Activated T-helper 1 cell treated with Interleukin-2 at 50 U/mL for 16 hours (primary cell): ENCODE measurements at places on chromosomes 16 and 17.

DNA sequence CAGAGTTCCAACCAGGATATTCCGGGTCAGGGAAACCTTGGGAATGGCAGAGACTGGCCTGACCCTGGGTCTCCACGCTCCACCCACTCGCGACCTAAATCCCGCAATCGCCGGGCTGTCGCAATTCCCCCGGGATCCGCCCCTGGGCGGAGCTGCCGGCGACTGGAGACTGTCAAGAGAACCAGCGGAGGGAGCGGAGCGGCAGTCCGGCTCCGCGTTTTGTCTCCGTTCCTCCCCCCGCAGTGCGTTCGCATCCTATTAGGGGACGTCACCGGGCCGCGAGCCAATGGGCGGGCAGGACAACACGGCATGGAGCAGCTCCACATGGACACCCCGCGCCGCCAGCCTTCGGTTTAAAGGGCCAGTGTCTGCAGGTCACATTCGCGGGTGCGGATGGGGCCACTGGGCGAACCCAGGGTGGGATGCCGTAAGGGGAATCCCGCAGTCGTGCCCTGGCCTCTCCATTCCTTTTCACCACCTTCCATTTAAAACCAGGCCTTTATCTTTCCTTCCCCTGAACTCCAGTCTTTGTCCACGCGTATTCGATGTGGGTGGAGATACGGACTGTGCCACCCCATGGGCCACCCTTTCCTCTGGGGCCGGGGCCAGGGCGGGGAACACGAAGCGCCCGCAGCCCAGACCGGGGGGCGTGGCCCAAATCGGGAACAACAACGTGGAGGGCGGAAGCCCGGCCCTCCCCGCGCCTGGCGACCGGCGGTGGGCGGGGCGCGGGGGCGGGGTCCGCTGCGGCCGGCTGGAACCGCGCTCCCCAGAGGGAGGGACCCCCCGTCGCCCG lies 764 bp upstream of the MNT start:
- peak; percentile 99 for DNase-seq

DNA sequence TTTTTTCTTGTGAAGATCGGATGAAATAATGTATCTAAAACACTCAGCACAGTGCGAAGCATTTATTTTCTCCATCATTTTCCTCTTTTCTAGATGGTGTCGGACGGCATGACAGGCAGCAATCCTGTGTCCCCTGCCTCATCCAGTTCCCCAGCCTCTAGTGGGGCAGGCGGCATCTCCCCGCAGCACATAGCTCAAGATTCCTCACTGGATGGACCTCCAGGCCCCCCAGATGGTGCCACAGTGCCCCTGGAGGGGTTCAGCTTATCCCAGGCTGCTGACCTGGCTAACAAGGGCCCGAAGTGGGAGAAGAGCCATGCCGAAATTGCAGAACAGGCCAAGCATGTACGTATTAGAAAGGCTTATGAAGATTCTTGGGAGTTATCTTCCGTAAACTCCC lies 5.0 kb downstream of the SRCAP start:
- DNase-seq = no peak

DNA sequence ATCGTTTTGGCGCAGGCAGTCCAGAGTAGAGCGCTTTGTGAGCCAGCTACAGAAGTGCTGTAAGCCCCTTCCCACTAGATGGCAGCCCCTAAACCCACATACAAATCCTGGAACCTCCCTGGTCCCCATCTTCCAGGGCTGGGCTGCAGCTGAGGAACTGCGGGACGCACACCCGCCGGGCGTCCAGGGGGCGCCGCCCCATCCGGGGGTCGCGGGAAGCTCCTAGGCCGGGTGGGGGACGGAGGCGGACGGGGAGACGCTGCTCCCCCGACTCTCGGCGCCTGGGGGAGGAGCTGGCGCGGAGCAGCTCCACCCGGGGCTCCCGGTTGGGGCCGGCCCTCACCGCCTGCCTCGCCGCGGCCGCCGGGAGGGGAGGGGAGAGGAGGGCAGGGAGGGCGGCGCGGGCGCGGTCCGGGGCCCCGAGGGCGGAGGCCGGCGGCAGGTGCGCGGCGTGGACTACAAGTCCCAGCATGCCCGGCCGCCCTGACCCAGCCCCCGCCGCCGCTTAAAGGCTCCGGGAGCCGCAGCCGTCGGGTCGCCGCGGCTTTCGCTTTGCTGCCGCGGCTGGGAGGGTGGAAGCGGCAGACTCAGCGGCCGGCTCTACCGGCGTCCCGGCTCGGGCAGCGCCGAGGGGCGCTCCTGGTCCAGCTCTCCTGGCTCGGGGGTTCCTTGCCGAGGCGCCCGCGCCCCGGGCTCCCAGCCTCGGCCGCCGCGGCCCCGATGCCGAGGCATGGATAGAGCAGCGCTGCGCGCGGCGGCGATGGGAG lies at the start of gene KSR1:
Gene KSR1 (plus strand): TSS at position 535 of the 767 bp plus-strand sequence. CDS start 196 bp downstream, at position 731.
- peak; percentile 74 for DNase-seq

GRCh38 chr17:75428543-75429469 lies 23.3 kb upstream of the GRB2 start:
- no peak for DNase-seq

DNA sequence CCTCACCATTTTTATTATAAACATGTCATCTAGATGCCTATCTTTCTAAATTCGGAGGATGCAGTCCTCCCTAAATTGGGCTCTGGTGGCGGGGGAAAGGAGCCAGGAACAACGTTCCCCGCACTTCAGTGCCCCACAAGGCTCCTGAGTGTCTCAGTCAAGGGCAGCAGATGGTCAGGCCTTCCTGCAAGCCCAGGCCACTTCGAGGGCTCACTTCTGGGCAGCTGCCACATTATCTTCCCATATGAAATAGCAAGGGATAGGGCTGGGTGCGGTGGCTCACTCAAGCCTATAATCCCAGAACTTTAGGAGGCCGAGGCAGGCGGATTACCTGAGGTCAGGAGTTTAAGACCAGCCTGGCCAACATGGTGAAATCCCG lies 32.3 kb downstream of the FBXO31 start:
- DNase-seq = no peak

DNA sequence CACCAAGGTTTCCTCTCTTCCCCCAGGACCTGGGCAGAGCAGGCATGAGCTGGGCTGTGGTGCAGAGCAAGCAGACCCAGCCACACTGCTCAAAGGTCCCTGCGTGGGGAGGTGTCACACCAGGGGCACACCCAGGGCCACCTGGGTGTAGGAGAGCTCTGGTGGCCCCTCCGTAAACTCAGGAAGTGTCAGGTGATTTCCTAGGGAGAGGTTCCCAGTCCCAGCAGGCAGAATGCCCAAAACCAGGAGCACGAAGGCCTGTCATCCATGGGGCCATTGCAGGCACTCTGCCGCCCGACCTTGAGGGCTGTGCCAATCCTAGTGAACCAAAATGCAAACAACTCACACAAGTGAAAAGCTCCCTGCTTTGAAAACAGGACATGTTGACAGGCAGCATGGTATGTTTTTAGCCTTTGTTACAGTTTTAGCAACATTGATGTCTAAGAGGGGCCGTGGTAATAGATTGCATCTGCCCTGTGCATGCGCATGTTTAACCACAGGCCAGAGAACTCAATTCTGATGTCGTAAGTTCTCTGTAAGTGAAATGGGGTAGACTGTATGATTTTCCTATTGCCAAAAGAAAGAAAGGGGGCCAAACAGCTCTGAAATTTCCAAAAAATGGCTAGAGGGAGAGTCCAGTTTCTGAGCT lies 21.3 kb downstream of the CIBAR2 start:
- no peak for DNase-seq

- no peak for DNase-seq
These were observed 466.5 kb upstream of the MAF start for GRCh38 chr16:80066805-80067580.

- no peak for DNase-seq
These were observed 5.9 kb downstream of the DNAH17 start for GRCh38 chr17:78571329-78571728.

GRCh38 chr16:86243123-86243473 lies 267.2 kb upstream of the FOXF1 start:
- no peak for DNase-seq

GRCh38 chr16:4648917-4649316 lies 24.3 kb downstream of the MGRN1 start:
- no peak for DNase-seq

GRCh38 chr17:44959821-44960531 lies 8.1 kb downstream of the C1QL1 start:
- no peak for DNase-seq

- DNase-seq = no peak
These were observed 19.7 kb upstream of the TEX2 start for GRCh38 chr17:64282753-64283080.

GRCh38 chr16:79218351-79218750 lies 382.2 kb downstream of the MAF start:
- DNase-seq = no peak

DNA sequence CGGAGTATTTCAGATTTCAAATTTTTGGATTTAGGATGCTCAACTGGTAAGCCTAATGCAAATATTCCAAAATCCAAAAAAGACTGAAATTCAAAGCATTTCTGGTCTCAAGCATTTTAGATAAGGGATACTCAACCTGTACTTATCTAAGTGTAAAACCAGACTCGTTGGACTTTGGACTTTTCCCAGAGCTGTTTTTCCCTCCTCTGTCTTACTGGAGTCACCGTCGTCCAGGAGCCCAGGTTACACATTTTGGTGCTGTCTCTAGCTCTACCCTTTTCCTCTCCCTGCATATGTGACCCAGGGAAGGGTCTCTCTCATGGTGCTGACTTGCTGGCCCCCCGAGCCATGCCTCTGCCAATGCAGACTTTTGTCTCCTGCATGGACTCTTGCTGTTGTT lies 46.0 kb upstream of the MMP2 start:
- DNase-seq = no peak

GRCh38 chr17:61456688-61457225 lies 4.5 kb downstream of the TBX4 start:
- DNase-seq = no peak

DNA sequence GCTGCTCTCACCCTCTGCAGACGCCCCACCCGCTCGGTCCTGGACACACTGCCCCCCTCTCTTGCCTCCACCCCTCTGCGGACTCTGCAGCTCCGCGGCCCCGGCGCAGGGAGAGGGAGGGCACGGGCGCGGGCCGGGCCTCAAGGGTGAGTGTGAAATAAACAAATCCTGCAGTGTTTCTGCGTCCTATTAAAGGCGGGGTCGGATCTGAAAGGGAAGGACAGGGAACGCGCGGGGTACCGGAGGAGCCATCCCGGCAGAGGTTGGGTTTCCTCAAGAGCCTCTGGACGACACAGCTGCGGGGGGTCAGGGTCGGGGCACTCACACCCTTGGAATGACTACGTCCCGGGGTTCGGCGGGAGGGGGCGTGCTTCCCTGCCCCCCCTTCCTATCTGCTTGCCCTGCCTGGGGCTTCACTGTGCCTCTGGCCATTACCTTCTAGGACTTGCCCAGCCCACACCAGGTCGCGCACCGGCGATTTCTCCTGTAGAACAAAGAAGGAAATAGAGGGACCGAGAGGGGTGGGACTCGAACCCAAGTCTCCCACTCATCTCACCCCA lies 466 bp upstream of the HSF4 start:
- no peak for DNase-seq

DNA sequence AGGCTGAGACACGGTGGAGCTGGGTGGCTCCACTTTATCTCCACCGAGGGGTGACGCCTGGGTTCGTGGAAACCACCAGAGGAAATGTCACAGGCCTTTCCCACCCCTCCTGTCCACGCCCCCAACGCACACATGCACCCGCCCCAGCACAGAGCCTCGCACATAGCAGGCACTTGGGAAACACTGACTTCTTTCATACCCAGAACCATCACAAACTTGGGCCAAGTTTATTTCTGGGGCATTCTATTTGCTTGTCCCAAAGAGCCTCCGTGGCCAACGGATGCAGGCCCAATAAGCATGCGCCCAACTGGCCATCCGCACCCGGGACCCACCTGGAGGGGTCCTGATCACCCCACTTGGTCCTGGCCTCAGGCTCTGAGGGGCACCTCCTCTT lies 3.3 kb downstream of the BCAR1 start:
- DNase-seq = no peak

DNA sequence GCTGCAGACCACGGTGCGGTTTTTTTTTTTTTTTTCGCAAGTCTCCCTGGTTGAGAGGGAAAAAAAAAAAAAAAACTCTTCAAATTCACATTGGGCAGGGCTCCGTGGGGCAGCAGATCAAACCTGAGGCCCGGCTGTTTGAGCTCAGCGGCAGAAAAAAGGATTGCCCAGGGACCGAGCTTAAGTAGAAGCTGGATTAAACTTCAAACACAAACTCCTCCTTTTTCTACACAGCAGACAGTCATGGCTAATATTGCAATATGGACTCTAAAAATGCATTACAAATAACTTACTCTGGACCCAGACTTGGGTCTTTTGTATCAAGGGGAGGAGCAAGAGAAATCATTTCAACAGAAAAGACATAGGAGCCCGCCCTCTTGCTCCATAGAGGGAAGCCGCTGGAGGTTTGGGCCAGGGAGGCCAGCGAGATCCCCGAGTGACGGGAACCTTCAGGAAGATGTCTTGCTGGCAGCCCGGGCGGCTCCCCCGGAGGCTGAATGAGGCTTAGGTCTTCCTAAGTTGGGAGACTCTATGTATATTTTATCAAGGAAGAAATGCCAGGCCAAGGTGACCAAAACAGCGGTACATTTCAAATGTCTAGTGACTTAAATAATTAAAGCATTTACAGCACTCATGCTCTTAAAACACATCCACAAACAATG lies 167.7 kb downstream of the ZNF423 start:
- no peak for DNase-seq

DNA sequence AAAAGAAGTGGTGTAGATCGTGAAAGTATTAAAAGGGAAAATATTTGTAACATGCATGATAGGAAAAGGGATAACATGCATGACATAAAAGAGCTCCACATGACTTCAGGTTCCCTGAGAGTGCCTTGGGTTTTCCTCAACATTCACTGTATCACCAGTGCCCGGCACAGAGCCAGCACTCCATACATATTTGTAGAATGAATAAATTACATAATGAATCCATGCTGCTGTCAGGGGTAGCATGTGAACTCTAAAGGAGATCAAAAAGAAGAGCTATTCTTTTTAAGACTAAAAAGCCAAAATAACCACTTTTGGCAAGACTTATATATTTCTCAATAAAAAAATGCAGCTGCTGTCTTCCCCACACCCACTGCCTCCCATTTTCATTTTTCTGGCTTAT lies 2.7 kb upstream of the ZNF594 start:
- no peak for DNase-seq

DNA sequence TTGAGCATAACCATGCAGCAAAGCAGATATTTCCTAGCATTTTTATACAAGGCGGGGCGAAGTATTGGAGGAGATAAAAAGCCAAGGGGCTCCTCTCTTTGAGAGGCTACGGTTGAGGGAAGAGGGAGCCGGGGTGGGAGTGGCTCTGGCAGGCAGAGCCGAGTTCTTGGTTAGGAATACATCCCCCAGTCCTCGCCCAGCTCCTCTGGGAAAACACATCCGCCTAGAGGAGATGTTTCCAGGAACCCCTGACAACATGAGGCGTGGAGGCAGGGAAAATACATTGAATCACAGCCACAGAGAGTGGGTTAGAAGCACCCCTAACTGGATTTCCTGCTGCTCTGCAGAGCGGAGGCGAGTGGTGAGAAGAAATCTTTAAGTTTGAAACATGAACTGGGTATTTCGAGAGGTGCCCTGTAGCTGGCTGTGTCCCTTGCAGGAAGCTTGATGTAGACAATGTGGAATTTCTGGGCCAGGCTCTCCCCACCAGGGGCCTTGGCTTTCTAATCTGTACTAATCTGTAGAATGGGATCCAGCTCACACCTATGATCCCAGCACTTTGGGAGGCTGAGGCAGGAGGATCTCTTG lies 27.3 kb downstream of the TTYH2 start:
- no peak for DNase-seq
